Activated naive CD8-positive, alpha-beta T cell treated with anti-CD3 and anti-CD28 coated beads for 36 hours (primary cell): ENCODE measurements at places on chromosomes 3 and 15. TPM values are rescaled to one million over a fixed set of nuclear protein-coding genes. Genes with fewer than 3 reads are reported as not detected.

GRCh38 chr3:30875505-30875904 is 19.0 kb downstream of the GADL1 start:
- H3K4me3 ChIP-seq, result no peak overlapping the region
- no peak for DNase-seq
- no peaks in the 10 kb centered on the region for H3K27me3 ChIP-seq
- H3K27ac ChIP-seq, result no peak overlapping the region
- no peaks in the 10 kb centered on the region for H3K36me3 ChIP-seq

- no peak overlapping the region for H3K27ac ChIP-seq
- H3K27me3 ChIP-seq, result no peaks in the 10 kb centered on the region
- H3K4me1 ChIP-seq, result peaks cover 7% of the 10 kb centered on the region
- no peaks in the 10 kb centered on the region for H3K36me3 ChIP-seq
Measured at GRCh38 chr15:57734860-57735259, 28.3 kb downstream of the POLR2M start.

GRCh38 chr3:123818921-123819429 is 65.2 kb downstream of the MYLK start:
- no peak overlapping the region for H3K4me3 ChIP-seq
- no peaks in the 10 kb centered on the region for H3K4me1 ChIP-seq
- no peak for DNase-seq
- no peak overlapping the region for H3K27ac ChIP-seq

Gene DHX30
- 110 TPM for total RNA-seq

GRCh38 chr3:186400662-186401061 is 38.6 kb upstream of the DGKG start:
- no peak overlapping the region for H3K4me3 ChIP-seq
- H3K27ac ChIP-seq, result no peak overlapping the region
- H3K36me3 ChIP-seq, result no peaks in the 10 kb centered on the region

DNA sequence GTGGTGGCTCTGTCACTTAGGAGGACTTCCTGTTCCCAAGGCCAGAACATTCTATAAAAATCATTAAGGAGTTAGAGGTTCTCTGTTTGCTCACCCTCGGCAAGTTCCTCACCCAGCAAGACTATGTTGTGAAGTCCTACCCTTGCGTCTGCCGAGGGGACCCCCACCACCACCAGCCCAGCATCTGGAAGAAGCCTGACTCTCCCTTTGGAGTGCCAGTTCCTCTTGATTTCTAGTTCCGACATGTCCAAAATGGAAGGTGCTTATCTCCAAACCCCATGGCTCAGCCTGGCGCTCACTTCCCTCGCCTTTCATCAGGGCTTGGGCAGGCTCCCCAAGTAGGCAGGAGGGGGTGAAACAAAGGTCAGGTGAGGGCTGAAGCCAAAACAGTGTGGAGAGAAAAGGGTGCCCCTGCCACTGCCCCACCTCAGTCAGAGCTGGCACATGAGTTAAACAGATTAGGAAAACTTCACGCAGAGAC is 41.0 kb downstream of the BHLHE40 start:
- H3K36me3 ChIP-seq, result no peaks in the 10 kb centered on the region
- no peaks in the 10 kb centered on the region for H3K27me3 ChIP-seq
- no peak for DNase-seq
- H3K4me1 ChIP-seq, result peaks cover 60% of the 10 kb centered on the region
- no peak overlapping the region for H3K4me3 ChIP-seq
- no peak overlapping the region for H3K27ac ChIP-seq

DNA sequence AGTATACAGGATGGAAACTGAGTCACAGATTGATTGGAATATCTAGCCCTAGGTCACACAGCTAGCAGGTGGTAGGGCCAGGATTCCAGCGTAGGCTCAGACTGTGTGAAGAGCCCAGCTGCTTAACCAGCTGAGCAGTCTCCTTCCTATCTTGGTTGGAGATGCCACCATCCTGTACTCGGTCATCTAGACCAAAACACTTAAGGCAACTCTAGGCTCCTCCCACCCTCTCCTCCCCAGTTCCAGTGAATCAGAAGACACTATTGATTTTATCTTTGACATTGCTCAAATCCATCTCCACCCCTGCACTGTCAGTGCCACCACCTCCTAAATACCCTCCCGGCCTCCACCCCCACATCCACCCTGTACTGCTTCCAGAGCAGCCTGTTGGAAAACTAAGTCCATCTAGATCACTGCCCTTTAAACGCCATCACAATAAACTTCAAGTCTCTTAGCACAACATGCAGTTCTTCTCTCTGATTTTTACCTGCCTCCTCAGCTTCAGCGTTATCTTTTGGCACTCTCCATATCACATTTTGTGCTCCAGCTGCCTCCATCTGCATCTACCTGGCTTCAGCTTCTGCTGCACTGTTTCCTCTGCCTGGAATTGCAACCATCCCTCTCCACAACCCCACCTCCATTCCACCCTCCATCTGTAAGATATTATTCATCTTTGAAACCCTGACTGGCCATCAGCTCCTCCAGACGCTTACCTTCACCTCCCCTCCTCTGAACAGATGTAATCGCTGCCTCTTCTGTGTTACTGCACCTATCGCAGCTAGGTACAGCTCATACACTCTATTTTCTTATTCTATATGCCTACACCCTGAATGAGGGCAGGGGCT is 86.8 kb upstream of the ACP3 start:
- H3K4me1 ChIP-seq, result no peaks in the 10 kb centered on the region
- H3K36me3 ChIP-seq, result no peaks in the 10 kb centered on the region

GRCh38 chr3:62127116-62127515 is 246.2 kb downstream of the FEZF2 start:
- H3K4me3 ChIP-seq, result no peak overlapping the region
- no peaks in the 10 kb centered on the region for H3K36me3 ChIP-seq
- no peaks in the 10 kb centered on the region for H3K4me1 ChIP-seq

- no peak overlapping the region for H3K4me3 ChIP-seq
- H3K4me1 ChIP-seq, result no peaks in the 10 kb centered on the region
- DNase-seq, result no peak
Measured at GRCh38 chr3:17974206-17974841, 231.9 kb upstream of the TBC1D5 start.

DNA sequence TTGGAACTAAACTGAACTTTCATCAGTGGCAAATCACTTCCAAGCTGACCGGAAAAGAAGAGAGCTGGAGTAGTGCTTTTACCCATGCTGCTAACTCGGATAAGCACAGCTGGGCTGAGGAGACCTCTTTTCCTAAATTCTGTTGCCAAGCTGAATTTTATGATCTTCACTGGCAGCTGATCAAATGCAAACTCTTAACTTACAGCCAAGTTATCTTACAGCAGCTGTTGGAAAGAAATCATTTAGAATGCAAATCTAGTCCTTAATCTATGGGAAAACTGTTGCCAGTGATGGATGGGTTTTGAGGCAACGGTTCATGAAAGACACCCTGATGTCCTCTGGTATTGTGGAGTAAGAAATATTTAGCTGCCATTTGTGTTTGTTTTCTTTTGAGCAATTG is 216.5 kb downstream of the ZNF385D start:
- no peak overlapping the region for H3K4me3 ChIP-seq
- no peak overlapping the region for H3K27ac ChIP-seq
- no peak for DNase-seq

Gene ERICH6
- total RNA-seq, result not detected
